ENCODE measurements at places on chromosomes 13 and 19.
A peak's percentile ranks its signal among the peaks of the same experiment; 100 is the strongest.

DNA sequence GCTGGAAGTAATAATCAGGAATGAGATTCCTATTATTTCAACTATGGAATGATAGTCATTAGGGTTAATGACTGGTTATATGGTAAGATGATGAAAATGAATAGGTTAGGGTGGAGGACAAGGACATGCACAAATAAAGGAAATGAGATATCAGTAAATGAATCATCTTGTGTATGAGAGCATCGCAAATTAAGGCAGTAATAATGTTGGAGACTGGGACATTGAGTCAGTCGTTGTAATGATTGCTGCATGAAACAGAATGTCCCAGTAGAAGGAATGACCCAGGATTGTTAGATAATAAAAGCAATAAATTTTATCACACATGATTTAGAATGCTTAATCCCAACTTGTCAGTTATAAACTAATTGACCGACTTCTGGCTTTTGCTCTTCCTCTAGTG is 1733.7 kb upstream of the PCDH20 start:
- DNase-seq, result no peak

DNA sequence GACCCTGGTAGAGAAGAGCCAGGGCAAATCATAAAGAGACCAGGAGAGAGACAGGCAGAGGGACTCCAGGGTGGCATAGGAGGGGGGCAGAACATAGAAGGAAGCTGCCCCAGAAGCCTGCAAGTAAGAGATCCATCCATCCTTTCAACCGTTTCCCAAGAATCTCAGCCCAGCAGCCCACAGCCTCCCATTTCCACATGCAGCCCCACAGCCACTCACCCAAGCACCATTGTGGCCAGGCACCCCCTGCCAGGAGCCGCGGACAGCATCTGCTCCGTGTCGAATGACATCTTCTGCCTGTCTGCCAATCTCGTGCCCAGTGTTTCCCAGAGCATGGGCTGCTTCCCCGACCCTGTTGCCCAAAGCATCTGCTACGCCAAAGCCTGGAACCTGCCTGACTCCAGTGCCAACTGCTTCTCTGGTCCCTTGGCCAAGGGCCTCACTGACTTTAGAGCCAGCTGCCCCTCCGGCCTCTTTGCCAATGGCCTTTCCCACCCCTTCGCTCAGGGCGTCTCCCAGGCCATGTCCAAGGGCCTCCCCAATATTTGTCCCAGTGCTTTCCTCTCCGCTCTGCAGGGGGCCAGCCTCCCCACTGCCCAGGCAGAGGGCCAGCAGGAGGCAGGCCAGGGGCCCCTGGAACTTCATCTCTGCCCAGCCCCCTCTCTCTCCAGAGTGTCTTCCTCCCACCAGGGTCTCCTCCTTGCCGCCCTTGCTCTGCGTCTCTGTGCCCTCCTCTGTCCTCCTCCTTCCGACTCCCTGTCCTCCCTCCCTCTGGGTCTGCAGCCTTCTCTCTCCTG is 420 bp downstream of the DMKN start:
- no peak for DNase-seq

- no peak for DNase-seq
Observed at GRCh38 chr19:16883522-16883921, 5.3 kb upstream of the F2RL3 start.

GRCh38 chr19:46056536-46056935 is 15.7 kb upstream of the IGFL4 start:
- DNase-seq, result no peak

- peak; percentile 48 for DNase-seq
Observed at GRCh38 chr13:113836768-113837559, 26.9 kb downstream of the GAS6 start.

- DNase-seq, result no peak
Observed at GRCh38 chr19:41695745-41696144, 7.7 kb upstream of the CEACAM7 start.

GRCh38 chr13:94435604-94436226 is 43.8 kb downstream of the DCT start:
- DNase-seq, result peak; percentile 20

GRCh38 chr19:48454150-48454730 is 1.1 kb upstream of the KCNJ14 start:
- no peak for DNase-seq

DNA sequence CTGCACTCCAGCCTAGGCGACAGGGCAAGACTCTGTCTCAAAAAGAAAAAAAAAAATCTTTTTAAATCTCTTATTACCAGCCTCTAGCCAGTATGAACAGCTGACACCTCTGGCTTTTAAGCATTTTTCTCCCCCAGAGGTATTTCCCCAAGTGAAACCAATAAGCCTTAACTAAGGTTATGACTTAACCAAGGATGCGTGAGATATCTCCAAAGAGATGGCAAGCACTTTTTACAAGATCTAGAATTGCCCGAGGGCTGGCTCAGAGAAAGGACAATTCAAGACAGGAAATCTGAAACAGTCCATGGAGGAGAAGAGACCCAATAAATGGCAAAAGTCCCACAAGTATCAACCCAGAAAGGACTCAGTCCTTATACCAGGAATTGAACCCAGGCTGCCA is 362.1 kb downstream of the FOXO1 start:
- no peak for DNase-seq

DNA sequence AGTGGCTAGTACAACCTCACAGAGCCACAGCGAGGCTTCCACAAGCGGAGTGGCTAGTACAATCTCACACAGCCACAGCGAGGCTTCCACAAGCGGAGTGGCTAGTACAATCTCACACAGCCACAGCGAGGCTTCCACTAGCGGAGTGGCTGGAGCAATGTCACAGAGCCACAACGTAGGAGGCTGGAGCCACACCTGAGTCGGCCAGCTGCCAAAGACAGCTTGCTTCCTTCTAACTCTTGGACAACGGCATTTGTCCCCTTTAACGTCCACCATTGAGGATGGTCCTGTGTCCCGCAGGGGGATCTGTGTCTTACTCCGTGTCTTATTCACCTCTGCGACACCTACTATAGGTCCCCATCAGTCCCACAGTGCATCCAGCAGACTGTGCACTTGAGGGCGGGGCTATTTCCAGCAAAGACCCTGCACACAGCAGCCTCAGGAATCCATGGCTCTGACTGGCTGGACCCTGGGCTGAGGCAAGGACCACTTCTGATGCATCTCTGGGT is 3.7 kb downstream of the ZNF787 start:
- DNase-seq, result no peak

GRCh38 chr13:40534456-40534855 is 132.0 kb downstream of the FOXO1 start:
- no peak for DNase-seq

DNA sequence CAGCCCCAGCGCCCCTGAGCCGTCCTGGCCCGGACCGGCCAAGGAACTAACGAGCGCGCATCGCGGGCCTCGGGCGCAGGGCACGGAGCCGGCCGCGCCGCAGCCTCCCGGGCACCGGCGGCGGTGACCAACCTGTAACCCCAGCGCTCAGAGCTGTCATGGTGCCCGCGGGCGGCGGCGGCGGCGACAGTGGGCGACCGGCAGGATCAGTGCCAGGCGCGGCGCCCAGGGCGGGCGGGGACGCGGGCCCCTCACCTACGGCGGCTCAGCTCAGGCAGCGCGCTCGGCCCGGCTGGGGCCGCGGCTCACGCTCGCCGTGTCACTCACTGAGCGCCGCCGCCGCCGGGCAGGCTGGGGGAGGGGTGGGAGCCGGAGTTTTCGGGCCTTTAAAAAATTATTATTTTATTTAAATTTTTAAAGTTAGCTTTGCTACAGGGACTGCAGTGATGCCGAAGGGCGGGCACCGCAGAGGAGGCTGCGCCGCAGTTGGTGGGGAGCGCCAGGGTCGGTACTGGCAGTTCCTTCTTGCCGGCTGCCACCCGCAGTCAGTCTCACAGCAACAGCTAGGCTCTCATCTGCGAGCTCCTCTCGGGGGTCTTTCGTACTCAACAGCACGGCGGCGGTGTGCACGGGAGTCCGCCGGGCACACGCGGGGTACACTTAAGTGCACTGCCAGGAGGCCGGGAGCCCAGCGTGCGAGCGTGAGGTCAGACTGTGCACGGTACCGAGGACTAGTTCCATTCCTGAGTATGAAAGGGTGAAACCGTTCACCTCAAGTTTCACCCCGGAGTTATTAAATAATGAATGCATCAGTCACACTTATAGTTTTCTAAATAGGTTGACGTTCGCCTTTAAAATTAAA is at the start of gene NALCN:
Gene NALCN (minus strand): TSS at position 328 of the 862 bp plus-strand sequence. CDS start 17,382 bp downstream, outside the sequence.
- peak; percentile 1 for DNase-seq

DNA sequence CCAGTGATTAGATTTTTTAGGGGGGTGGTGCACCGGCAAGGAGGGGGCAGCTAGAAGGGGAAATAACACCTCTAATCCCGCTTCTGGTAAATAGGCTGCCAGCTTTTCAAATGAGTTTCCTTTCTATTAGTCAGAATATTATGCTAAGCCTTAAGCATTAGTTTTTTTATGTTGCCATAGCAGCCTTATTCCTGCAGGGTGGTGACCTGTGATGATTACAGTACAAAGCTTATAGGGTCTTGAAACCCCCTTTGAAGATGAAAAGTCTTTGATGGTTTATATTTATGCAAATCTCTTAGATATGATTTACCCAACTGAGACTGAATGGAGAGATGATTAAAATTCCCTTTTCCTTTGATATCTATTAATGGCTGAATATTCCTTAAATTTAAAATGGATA is 109.8 kb downstream of the ZIC5 start:
- DNase-seq, result no peak

DNA sequence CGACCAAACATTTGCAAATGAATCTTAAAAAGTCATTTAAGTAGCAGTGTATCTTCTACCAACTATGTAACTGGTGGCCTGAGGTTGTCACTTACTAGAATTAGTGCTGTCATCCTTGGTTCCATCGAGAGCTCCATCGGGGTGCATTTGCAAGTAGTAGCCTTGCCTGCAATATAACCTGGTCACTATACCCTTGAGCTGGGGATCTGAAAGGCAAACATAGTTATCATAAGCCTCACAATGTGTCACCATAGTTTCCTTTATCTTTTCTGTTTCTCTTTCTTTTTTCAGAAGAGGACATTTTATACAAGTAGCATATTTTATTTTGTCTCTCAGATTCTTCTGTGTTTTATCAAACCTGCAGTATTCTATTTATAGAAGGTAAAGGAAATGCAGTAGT is 422.6 kb downstream of the ITGBL1 start:
- DNase-seq, result no peak

GRCh38 chr13:82993417-82993816 is 888.9 kb downstream of the SLITRK1 start:
- peak; percentile 0 for DNase-seq

- DNase-seq, result no peak
Observed at GRCh38 chr13:59562924-59563323, 600.8 kb downstream of the DIAPH3 start.

GRCh38 chr13:85755123-85755522 is 44.1 kb downstream of the SLITRK6 start:
- no peak for DNase-seq

GRCh38 chr13:60146471-60146870 is 17.3 kb downstream of the DIAPH3 start:
- DNase-seq, result no peak

DNA sequence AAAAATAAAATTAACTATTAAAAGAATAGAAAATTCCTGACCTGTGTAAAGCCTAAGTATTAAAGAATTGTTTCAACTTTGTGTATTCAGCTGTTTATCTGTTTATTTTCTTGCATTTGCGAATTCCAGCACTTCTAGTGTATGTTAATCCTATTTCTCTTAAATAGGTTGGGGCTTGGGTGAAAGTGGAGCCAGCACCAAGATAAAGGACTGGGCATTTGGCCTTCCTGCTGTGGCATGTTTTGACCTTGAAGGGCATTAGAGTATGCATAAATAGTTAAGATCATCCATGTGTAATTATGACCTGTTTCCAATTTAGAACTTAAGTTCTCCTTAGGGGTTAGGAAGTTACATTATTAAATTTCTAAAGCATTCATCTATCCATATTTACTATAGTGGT is 151.3 kb downstream of the NBEA start:
- DNase-seq, result no peak

GRCh38 chr13:77874406-77874805 is 44.2 kb downstream of the EDNRB start:
- no peak for DNase-seq

DNA sequence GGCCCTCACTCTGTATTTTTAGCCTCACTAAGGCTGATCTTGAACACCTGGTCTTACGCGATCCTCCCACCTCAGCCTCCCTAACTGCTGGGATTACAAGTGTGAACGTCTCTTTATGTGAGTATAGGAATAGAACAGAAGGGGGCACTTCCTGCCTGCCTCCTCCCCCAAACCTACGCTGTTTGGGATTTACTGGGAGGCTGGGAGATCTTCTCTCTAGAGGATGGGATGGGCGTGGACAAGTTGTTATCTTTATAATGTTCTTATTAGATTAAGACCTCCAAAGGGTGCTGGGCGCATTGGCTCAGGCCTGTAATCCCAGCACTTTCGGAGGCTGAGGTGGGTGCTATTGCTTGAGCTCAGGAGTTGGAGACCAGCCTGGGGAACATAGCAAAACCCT is 2.9 kb upstream of the CSNK1G2 start:
- no peak for DNase-seq

- no peak for DNase-seq
Observed at GRCh38 chr19:46634045-46634655, 1.9 kb downstream of the GNG8 start.

DNA sequence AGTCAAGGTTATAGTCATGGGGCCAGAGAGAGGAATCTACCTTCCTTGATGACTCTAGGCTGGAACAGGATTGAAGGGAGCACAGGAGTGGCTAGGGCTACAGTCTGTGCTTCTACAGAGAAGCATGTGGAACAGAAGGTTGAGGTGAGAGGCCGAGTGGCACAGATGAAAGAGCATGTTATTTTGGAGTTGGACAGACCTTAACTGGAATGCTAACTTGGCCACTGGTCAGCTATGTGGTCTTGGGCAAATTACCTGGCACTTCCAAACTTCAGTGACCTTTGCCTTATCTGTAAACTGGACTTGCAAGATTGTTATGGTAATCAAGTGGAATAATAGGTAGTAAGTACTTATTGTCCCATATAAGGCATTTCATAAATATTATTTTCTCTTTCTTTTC is 252.7 kb downstream of the KCNRG start:
- no peak for DNase-seq

DNA sequence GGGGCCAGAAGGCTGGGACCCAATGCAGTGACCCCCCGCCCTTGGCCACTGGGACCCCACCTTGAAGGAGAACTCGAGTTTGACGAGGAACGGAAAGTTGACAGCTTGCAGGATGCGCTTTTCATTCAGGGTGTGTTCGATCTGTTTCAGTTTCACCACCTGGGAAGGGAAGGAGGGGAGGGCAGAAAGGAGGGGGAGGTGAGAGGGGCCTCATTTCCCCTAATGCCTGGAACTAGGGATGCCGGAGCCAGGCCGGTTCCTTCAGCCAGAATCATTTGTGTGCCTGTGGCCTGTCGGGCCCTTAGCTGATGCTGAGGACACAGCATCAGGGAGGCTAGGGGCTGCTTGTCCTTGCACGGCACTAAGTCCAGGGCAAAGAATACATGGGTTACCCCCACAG is 12.2 kb upstream of the SAMD1 start:
- DNase-seq, result no peak

GRCh38 chr13:110431425-110432294 is 124.6 kb downstream of the COL4A2 start:
- no peak for DNase-seq
